C1 segment of cervical spinal cord (tissue), 14 donors: ENCODE measurements at places on chromosomes 6 and 20.

- no peak for DNase-seq
Measured at GRCh38 chr6:88972504-88973423, 9.3 kb upstream of the RNGTT start.

GRCh38 chr20:49103647-49104364 is 57.7 kb downstream of the CSE1L start:
- no peak for DNase-seq

- no peak for DNase-seq
Measured at GRCh38 chr20:19451231-19451922, 238.9 kb downstream of the SLC24A3 start.

DNA sequence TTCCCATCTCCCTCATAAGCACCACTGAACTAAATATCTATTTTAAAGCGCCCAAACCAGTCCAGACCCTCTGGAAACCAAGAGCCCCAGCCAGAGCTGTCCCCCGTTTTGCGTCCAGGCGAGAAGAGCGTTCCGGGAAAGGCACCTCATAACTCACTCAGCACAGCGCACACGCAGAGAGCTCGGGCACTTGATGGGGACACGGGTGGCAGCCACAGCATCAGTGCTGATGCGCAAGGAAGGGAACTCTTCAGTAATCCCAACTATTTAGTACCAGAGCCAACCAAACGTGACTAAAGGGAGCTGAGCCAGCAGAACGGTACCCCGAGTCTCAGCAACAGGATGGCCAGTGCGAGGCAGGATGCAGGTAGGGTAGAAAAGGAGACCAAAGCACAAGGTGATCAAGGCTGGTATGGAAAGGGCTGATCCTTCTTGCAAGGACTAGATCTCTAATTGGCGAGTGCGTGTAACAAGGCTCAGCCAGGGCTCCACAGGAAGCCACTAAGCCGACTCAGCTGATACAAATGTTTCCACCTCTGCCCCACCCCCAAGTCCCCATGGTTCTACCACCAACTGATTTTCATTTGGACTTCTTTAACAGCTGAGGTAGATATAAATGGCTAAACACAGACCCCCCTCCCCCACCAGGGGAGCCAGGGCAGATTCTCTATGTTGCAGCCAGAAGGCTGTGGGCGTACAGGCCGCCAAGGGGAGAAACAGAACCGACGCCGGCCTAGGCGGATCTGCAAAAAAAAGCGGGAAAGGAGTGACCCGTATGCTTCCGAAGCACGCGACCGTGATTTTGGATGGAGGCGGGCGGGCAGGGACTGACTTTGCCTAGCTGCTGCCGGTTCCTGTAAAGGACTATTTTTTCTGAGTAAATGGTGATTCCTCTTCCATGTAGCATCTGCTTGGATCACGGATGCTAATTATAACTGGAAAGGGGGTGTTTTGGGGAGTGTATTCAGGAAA is 183.5 kb upstream of the COL21A1 start:
- no peak for DNase-seq

GRCh38 chr6:14388371-14388770 is 270.8 kb downstream of the CD83 start:
- DNase-seq, result no peak

DNA sequence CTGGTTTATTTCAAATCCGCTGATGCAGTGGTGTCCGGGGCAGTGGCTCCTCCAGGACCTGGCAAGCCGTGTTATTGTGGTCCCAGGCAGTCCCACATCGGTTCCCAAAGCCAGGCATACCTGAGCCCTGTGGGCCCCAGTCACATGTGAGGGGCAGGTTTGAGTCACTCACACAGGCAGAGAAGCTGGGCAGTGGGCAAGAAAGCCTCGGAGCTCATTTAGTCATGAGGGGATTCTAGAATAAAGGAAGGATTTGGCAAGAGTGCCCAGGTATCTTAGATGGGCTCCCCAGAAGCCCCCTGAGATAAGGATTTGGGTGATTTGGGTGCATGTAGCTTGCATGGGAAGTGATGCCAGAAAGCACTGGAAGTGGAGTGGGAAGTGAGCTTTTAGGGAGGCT is 37.3 kb downstream of the SYNDIG1 start:
- DNase-seq, result no peak

DNA sequence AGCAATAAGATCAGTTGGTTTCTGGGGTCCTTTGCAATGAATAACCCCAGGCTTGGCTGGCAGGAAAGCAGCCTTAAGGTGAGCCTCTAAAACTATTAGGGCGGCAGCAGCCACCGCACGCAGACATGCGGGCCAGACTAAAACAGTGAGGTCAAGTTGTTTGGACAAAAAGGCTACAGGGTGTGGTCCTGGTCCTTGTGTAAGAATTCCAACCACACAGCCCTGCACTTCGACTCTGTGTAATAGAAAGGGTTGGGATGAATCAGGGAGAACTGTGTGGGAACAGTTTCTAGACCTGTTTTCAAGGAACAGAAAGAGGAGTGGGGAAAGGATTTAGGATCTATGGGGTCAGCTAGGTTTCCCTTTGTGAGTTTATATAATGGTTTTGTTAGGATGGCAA is 237.6 kb downstream of the SMOC2 start:
- no peak for DNase-seq

- DNase-seq, result no peak
Measured at GRCh38 chr6:126718600-126719327, 378.8 kb downstream of the CENPW start.

- no peak for DNase-seq
Measured at GRCh38 chr6:3013486-3013885, 13.8 kb downstream of the NQO2 start.

GRCh38 chr6:40456390-40457013 is 130.7 kb downstream of the LRFN2 start:
- no peak for DNase-seq

GRCh38 chr6:2450546-2450945 is 205.1 kb upstream of the GMDS start:
- DNase-seq, result no peak

DNA sequence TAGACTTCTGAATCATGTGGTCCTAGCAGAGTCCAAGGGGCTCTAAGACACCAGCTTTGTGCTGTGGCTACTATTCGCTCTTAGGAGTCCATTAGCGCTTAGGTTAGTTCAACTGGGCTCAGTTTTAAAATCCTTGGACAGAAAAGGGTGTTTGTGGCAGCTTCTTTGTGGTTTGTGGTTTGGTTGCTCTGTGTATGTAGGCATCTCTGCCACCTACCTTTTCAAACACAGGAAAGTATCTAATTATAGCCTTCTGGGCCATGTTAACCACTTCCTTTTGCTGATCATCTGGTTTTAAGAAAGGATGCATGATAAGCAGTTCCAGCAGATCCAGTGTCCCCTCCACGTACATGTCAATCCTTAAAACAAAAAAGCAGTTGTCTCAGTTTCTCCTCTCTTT is 10.8 kb downstream of the GSTA4 start:
- DNase-seq, result no peak

DNA sequence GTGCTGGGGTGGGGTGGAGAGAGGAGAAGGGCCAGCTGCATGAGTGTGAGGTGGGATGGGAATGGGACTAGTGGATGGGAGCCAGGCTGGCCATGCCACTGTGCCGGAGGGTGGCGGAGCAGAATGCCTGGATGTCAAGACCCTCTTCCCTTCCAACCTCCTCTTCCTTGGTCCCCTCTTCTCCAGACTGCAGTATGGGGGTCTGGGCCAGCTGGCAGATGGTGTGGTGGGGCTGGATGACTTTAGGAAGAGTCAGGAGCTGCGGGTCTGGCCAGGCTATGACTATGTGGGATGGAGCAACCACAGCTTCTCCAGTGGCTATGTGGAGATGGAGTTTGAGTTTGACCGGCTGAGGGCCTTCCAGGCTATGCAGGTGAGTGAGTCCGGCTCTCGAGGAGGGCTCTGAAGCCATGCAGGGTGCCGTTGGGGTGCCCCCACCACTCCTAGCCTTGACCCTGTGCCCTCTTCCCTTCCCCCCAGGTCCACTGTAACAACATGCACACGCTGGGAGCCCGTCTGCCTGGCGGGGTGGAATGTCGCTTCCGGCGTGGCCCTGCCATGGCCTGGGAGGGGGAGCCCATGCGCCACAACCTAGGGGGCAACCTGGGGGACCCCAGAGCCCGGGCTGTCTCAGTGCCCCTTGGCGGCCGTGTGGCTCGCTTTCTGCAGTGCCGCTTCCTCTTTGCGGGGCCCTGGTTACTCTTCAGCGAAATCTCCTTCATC is 7.7 kb downstream of the DDR1 start:
- DNase-seq, result no peak

DNA sequence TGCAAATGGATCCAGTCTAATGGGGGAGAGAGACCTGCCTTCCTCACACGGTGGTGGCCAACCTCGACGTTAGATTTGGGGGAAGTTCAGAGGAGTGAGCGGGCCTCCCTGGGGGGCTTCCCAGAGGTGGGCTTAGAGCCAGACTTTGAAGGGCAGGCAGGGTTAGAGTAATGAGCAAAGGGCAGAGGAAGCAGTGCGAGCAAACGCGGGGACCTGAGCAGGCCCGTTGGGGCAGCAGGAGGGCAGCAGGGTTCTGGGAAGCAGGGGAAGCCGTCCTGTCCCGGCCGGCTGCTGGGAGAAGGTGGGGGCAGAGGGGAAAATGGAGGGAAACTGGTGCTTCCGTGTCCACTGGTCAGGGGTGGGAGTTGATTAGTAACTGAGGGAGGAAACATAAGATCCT is 212.7 kb upstream of the QKI start:
- DNase-seq, result no peak

DNA sequence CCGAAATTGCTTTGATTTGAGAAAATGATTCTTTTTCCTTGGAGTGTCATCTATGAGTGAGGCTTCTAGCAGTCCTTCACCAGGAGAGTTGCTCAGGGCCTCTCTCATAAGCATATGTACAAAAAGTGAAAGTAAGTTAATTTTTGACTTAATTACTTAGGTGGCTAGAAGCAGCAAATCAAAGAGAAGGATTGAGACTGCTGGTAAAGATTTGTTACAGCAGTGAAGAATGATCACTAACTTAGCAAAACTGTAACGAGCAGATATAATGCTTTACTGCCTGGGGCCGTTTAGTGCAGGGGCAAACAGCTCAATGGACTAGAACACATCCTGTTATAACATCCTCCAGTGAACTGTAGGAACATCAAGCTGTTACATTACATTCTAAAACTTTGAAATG is 167.8 kb upstream of the RIPOR2 start:
- DNase-seq, result no peak

GRCh38 chr6:128259029-128259724 is 261.2 kb downstream of the PTPRK start:
- DNase-seq, result no peak

DNA sequence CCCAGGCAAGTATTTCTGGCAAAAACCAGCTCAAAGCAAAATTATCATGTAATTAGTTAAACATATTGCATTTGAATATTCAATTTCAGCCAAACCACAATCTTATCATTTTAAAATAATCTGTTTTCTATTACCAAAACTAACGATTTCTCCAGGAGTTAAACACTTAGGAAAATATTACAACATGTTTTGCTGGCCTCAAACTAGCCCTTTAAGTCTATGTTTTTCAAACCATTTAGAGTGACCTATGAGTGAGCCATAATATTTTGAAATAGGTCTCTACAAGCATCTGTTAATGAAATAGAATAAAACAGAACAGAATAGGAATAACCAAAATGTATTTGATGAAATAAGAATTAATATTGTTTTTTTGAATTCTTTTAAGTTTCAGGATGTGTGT is 370.9 kb downstream of the COL12A1 start:
- no peak for DNase-seq

DNA sequence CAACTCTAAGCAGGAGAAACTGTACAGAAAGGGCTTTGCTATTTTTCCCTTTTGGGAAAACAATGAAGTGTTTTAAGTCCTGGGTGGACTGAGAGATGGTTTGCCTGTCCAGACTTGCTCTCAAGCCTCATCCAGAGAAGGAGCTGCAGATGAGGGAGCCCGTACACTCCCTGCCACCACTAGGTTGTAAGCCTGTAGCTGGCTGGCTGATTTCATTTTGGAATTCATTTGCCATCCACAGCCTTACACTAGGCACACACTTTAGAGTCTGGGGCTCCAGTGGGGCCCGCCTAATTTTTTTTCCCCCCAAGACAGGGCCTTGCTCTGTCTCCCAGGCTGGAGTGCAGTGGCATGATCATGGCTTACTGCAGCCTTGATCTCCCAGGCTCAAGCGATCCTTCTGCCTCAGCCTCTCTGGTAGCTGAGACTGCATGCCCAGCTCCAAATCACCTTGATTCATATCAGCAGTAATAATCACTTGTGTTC is 28.4 kb downstream of the POFUT1 start:
- no peak for DNase-seq

GRCh38 chr6:134619077-134619476 is 301.2 kb upstream of the SGK1 start:
- DNase-seq, result no peak
